Daoy (cell line): ENCODE measurements at places on chromosomes 13 and 19.

GRCh38 chr13:75400775-75401174, 81.2 kb downstream of the TBC1D4 start:
- DNase-seq = no peak

- no peak for DNase-seq
Measured at GRCh38 chr13:74256969-74257368, 122.8 kb upstream of the KLF12 start.

DNA sequence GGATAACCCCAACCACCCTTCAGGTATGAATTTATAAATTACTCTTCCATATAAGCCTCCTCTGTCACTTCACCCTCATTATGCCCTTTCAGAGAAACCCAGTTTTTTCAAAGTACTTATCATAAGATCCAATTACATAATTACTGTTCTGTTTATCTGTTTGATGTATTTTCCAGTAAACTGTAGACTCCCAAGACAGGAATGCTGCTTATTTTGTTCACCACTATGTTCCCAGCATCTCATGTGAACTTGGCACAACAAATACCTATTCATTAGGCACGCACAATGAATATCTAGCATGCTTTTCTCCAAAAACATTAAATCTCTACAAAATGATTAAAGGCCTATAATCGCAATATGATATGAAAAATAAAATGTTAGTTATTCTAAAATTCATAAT, 13.2 kb downstream of the ENOX1 start:
- DNase-seq = no peak

DNA sequence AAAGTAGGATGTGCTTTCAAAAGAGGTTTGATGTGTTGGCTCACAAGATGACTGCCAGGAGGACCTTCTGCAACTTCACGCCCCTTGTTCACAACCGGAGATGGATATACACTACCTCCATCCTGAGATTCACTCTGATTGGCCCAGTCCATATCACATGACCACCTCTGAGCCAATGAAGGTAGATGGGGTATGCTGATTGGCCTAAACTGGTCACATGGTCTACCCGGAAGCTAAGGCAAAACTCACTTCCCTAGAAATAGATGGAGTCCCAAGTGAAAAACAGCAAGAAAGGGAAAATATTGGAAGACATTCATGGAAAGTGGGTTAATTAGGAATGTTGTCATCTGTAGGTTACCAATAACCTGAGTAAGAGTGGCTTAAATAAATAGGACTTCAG, 119.7 kb upstream of the MRI1 start:
- DNase-seq = no peak

GRCh38 chr19:17496337-17496997, 15.0 kb upstream of the PGLS start:
- DNase-seq = peak; percentile 84

- peak; percentile 9 for DNase-seq
Measured at GRCh38 chr13:26112843-26113242, 61.0 kb upstream of the SHISA2 start.

GRCh38 chr19:41541990-41542584, 33.9 kb upstream of the CEACAM21 start:
- DNase-seq = peak; percentile 57
